GM04504 (cell line): ENCODE measurements at places on chromosomes 4 and X.

GRCh38 chrX:74525116-74525515, 89.3 kb downstream of the RLIM start:
- DNase-seq = no peak

DNA sequence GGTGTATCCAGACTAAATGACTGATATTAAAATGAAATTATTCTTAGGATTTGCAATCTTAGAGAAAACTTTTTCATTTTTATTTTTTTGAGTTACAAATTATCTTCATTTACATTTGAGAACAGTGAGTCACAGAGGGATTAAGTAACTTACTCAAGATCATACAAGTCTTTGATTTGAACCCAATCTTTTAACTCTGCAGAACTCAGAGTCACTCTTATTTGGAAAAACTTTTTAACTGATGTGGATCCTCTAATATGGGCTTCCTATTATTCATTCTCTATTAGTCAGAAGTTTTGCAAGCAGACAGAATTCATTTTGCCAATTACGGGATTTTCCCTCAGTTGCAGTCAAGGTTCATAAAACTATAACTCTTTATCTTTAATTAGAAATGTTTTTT, 20.1 kb downstream of the HPRT1 start:
- no peak for DNase-seq

- no peak for DNase-seq
Observed at GRCh38 chrX:149272690-149273463, 232.2 kb downstream of the IDS start.

DNA sequence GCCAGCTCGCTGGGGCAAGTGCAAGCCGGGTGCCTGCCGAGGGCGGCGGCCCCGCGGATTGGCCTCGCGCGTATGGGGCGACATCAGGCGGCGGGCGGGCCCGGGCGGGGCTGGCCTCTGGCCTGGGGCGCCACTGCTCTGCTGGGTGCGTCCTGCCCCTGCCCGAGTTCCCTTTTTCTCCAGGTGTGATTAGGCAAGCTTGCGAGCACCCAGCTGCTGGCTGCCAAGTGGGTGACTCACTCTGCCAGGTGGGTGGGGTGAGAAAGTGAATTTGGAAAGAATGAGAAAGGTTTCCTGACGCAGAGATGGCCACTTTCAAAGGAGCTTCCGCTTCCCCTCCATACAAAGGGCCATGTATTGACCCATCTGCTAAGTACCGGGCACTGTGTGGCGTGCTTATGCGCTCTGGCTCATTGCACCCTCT, 32.5 kb downstream of the FGFBP1 start:
- no peak for DNase-seq

DNA sequence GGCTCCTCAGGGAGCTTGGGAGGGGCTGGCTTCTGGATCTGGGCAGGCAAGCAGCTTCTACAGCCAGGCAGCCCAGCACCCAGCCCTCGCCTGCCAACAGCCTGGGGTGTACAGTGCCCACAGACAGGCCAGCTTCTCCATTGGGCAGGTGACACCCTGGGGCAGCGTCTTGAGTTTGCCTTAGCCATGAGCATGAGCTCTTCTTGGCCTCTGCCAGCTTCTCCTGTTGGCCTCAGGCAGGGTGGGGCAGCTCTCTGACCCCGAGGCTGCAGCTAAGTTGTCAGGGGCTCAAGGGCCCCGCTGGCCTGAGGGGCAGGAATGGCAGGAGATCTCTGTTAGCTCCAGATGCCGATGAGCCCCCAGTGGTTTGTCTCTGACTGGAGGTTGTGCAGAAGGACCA, 7.8 kb upstream of the CNGA2 start:
- DNase-seq = no peak

- DNase-seq = no peak
Observed at GRCh38 chr4:153218961-153219360, 14.7 kb downstream of the TRIM2 start.

DNA sequence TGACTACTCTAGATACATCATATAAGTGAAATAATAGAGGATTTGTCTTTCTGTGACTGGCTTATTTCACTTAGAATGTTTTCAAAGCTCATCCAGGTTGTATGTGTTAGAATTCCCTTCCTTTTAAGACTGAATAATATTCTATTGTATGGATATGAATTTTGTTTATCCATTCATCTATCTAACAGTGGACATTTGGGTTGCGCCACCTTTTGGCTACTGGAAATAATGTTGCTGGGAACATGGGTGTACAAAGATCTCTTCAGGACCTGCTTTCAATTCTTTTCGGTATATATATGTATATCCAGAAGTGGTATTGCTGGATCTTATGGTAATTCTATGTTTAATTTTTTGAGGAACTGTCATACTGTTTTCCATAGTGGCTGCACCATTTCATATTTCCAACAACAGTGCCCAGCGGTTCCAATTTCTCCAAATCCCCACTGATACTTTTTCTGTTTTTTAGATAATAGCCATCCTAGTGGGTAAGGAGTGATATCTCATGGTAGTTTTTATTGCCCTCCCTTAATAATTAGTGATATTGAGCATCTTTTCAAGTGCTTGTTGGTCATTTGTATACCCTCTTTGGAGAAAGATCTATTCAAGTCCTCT, 3.4 kb upstream of the SCD5 start:
- no peak for DNase-seq

DNA sequence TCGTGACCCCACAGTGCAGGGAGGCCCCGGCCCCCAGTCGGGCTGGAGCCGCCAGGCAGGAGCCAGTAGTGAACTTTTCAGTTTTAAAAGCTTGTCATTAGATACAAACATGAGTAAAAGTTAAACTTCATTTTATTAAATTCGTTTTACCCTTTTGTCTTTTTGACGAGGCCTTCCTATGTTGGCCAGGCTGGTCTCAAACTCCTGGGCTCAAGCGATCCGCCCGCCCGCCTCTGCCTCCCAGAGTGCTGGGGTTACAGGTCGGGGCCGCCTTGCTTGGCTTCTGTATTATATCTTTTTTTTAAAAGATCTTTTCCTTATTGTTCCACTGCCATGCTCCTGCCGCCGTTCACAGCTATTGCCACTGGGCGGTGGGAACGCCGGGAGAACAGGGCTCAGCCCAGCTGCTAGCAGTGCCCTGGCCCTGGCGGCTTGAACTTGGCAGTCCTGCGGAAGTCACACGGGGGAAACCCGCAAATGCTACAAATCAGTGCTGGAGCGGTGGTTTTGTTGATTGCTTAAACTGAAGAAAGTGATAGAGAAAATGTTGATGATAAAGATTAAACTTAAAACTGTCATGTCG, 968 bp upstream of the NELFA start:
- peak; percentile 14 for DNase-seq

- DNase-seq = peak; percentile 26
Observed at GRCh38 chr4:48602222-48602621, 112.2 kb downstream of the ZAR1 start.

DNA sequence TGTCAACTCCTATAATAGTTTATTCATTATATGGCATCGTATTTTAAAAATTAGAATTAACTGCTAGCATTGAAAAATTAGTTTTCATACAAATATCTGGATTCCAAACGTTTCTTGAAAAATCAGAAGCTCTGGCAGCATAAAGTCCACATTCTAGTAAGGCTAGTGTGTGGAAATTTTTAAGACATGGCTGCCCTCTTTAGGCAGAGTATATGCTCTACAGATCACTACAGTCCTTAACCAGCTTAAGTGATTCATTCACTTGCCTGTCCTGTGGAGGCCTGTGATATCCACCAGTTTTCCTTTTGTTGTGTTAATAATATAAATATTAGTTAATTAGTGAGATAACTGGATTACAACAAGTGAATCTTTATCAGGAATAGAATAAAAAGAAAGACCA, 287.2 kb downstream of the OPHN1 start:
- DNase-seq = peak; percentile 16

DNA sequence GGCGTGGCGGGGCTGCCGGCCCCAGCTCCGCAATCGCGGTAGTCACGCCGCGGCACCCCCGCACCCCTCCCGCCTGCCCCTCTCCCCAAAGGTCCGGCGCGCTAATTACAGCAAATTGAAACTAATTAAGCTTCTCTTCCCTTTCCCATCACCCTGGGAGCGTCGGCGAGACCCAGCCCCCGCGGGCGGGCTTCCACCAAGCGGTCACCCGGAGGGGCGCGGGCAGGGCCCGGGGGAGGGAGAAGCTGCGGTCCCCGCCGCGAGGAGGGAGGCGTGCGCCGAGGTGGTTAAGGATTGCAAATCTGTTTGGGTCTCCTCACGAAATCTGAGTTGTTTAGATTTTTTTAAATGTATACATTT, 13.1 kb downstream of the ARX start:
- no peak for DNase-seq

DNA sequence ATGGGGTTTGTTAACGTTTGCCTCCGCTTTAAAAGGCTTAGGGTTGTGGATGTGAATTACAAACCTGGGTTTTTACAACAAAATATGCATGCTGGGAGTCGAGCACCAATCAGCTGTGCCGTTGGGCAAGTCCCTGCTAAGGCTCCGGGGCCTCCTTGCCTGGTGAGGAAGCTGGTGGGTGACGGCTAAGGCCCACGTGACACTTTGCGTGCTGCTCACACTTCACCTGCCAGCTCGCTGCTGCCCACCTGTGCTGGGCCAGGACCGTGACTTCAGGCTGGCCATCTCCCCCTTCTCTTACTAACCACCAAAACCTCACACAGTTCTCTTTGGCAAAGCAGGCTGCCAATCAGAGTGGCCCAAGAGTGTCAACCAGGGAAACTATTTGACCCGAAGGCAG, 178.3 kb downstream of the AFAP1 start:
- DNase-seq = no peak

DNA sequence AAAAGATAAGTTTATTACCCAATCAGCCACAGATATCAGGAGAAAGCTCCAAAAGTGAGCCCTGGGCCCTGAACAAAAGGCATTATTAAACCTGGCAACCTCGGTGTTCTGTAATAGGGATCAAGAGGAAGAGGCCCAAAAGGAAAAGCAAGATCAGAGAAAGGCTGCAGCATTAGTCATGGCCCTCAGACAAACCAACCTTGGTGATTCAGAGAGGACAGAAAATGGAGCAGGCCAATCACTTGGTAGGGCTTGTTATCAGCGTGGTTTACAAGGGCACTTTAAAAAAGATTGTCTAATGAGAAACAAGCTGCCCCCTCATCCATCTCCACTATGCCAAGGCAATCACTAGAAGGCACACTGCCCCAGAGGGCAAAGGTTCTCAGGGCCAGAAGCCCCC, 75.7 kb downstream of the AGTR2 start:
- DNase-seq = no peak

GRCh38 chr4:157591245-157591644, 370.7 kb downstream of the GRIA2 start:
- DNase-seq = no peak

- DNase-seq = no peak
Observed at GRCh38 chrX:55702671-55703070, 14.9 kb upstream of the RRAGB start.

DNA sequence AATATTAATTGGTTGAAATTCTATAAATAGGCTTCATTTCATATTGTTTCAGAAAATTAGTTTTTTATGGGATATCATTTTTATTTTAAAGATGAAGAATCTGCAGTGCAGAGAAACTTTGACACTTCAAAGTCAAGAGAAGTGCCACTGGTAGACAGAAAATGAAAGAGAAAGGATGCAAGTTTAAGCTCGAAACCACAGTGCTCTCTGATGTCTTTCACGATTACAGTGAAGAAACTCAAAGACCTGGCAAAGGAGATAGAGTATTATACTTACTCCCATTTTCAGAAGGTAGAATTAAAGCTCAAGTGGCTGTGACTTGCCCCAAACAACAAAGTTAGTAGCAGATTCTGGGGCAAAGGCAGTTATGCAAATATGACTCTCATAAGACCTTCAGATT, 745.4 kb downstream of the TECRL start:
- DNase-seq = no peak

DNA sequence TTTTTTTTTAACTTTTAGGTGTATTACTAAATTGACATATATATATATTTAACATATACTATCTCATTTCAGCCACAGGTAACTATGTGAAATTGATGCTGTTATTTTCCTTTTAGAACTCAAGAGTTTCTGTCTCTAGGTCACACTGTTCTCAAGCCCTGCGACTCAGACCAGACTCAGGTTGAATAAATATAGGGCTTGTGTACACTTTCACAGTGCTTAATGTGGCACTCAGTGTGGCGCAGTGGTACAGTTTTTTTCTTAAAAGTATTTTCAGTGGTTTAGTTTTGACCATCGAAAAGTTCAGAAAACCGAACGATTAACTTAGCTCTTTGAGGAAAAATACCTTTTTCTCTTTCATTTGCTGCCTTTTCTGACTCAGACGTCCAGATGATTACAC, 24.7 kb downstream of the PACRGL start:
- no peak for DNase-seq

- no peak for DNase-seq
Observed at GRCh38 chr4:162274354-162274753, 110.6 kb upstream of the FSTL5 start.

DNA sequence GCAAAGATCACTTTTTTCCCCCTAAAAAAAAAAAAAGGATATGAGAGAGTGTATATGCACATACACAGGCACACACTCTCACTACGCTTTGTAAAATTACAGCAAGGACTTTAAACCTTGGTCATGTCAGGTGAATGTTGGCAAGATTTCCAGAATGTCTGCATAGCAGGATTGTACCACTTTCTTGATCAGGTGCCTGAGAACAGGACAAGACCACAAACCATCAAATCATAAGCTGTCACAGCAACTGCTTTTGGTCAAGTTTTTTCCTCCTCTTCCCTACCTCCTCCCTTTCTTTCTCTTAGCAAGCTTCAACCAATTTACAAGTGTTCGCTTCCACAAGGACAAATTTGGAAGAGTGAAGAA, 15.3 kb downstream of the PPARGC1A start:
- DNase-seq = no peak

DNA sequence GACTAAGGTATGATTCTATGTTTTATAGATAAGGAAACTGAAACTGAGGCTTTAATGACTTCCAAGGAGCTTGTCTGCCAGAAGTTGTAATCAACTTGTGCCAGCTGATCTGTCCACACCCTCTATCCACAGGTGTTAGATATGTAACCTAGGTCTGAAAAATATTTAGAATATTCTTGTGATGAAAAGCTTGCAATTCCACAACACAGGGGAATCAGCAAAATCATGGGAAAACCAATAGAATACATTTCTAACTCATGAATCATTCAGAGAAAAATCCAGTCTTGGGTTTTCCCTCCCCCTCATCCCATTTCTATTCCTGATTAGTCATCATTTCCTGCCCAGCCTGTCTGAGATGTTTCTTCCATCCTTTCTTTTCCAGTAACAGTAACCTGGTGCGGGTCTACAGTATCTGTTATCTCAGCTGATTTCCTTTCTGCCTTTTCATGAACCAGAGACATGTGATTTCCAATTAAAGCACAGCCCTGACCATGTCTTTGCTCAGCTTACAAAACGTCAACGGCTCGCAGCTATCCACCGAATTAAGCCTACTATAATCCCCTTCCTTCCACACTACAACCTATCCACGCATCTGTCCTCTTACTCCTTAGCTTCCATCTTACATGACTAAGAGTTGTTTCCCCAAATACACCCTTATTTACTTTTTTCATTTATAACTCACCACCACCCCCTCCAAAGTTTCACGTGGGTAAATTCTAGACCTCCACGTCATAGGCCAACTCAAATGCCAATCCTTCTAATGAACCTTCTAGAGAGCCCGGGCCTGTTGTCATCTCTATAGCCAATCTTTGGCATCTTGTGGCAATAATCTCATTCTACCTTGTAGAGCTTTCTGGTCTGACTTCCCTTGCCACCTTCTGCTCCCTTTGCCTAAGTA, 961 bp upstream of the NOCT start:
- peak; percentile 69 for DNase-seq
